Spinal cord (tissue), 10 donors: ENCODE measurements at places on chromosomes 16 and 17.

GRCh38 chr17:28735242-28735722 is 6.7 kb downstream of the NEK8 start:
- H3K27me3 ChIP-seq: no peaks in the 10 kb centered on the region
- peaks cover 15% of the 10 kb centered on the region for H3K36me3 ChIP-seq
- no peak overlapping the region for H3K4me3 ChIP-seq
- no peaks in the 10 kb centered on the region for H3K4me1 ChIP-seq

DNA sequence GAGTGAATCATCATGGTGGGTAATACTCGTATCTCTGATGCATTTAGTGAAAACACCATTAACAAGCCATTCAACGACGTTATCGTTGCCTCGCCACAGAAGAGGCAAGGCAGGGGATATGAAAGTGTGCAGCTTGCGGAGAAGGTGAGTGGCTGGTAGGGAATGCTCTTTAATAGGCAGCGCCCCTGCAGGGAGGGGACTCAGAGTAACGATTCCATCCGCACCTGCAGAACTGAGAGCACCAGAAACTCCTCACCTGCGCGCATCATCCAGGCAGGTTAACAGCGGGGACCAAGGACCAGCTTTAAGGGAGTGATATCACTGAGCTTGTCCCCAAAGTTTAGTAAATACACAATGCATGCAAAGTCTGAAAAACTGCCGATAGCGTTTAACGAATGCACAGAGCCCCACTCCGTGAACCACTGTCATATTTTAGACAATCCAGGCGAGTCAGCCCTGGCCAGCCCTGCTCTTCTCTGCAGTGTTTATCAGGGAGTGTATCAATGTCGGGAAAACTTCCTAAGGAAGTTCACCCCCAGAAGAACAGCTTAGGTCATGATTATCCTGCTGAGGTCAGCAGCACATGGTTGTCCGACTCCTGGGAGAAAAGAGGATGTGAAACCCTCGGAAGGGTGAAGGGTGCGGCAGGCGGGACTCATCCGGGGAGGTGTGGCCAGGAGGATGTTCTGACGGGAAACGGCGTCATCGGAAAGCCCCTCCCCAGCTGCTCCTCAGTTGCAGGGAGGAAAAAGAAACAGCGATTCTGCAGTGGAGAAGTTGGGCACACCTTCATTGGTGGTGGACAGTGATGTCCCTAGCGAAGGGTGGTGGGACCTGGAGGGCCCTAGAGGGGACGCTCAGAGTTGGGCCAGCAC is 68.5 kb upstream of the DNAH17 start:
- no peaks in the 10 kb centered on the region for H3K36me3 ChIP-seq
- H3K4me3 ChIP-seq: no peak overlapping the region
- DNase-seq: no peak
- H3K27ac ChIP-seq: no peak overlapping the region
- no peaks in the 10 kb centered on the region for H3K27me3 ChIP-seq

DNA sequence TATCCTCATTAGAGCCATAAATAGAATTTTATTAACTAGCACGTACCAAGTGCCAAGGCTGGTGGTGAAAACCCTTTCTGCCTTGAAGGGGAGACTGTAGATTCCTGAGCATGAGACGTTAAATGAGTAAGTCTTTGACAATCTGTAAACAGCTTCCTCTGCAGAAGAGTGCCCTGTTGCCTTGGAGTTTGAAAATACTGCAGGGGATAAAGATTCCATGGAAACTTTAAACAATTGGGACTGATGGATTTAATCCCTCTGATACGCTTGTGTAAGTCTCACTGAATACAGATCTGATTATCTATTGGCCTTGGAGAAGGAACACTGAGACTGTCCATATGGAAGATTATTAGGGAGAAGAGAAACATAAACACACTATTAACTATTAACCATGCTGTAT is 1053.4 kb upstream of the RBFOX1 start:
- DNase-seq: no peak
- no peaks in the 10 kb centered on the region for H3K36me3 ChIP-seq
- H3K4me1 ChIP-seq: no peaks in the 10 kb centered on the region
- no peak overlapping the region for H3K27ac ChIP-seq

DNA sequence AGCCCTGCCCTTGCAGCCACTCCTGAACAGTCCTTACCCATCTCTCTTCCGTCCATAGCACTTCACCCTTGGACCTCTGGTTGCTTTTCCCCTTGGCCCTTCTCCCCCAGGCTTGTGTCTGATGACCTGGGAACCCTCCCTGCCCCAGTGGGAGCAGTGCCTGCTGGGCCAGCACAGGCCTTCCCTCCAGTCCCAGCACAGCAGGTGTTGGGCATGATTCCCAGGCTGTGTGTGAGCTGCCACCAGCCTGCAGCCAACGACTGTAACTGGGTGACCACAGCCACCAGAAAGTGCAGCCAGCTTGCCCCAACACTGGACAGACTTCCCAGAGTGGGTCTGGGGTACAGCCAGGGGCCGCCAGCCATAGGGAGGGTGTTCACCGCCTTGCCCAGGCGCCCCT is 30.0 kb downstream of the CRAMP1 start:
- H3K36me3 ChIP-seq: peaks cover 88% of the 10 kb centered on the region
- no peak overlapping the region for H3K4me3 ChIP-seq
- no peaks in the 10 kb centered on the region for H3K4me1 ChIP-seq
- no peak overlapping the region for H3K27ac ChIP-seq

GRCh38 chr17:13002761-13003453 is 14.9 kb downstream of the ELAC2 start:
- H3K4me1 ChIP-seq: peaks cover 12% of the 10 kb centered on the region
- no peak overlapping the region for H3K4me3 ChIP-seq
- no peak overlapping the region for H3K27ac ChIP-seq

GRCh38 chr16:81403601-81404391 is 40.8 kb upstream of the CMIP start:
- H3K27ac ChIP-seq: no peak overlapping the region
- no peaks in the 10 kb centered on the region for H3K36me3 ChIP-seq

DNA sequence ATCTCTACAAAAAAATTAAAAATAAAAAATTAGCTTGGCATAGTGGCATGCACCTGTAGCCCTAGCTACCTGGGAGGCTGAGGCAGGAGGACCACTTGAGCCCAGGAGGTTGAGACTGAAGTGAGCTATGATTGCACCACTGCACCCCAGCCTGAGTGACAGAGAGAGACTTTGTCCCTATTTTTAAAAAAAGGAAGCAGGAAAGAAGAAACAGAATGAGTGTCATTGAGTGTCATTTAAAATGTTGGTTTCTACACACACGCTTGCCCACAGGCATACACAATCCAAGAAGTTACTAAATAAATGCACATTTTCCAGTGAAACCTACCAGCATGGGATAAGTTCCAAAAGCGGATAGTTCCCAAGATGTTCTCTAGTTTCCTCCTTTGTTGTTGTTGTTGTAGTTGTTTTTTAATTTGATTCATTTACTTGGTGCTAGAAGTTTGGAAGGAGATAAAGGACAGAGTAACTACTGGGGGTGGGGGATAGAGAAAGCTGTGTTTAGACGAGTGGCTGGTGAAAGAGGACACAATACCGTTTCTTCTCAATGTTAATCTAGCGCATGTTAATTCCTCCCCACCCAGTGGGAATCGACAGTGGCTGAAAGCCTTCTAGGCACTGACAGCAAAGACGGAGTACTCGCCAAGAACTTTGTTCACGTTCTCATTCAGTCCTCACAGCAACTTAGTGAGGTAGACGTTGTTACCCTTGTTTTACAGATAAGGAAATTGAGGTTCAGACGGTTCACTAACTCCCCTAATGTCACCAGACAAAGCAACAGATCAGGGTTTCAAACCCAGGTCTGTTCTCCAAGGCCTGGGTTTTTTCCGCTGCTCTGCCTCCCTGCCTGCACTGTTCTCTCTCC is 17.3 kb downstream of the MRPS23 start:
- H3K4me3 ChIP-seq: peak overlapping the region; percentile 34
- peaks cover 4% of the 10 kb centered on the region for H3K36me3 ChIP-seq
- peaks cover 6% of the 10 kb centered on the region for H3K27me3 ChIP-seq
- H3K27ac ChIP-seq: peak overlapping the region; percentile 71
- no peak for DNase-seq
- peaks cover 26% of the 10 kb centered on the region for H3K4me1 ChIP-seq

- no peak overlapping the region for H3K27ac ChIP-seq
- DNase-seq: no peak
- no peaks in the 10 kb centered on the region for H3K36me3 ChIP-seq
- H3K4me3 ChIP-seq: no peak overlapping the region
- peaks cover 4% of the 10 kb centered on the region for H3K4me1 ChIP-seq
- H3K27me3 ChIP-seq: no peaks in the 10 kb centered on the region
These were observed 595.4 kb downstream of the MAF start for GRCh38 chr16:79005096-79005495.

- peaks cover 24% of the 10 kb centered on the region for H3K4me1 ChIP-seq
- no peak overlapping the region for H3K4me3 ChIP-seq
- H3K27me3 ChIP-seq: no peaks in the 10 kb centered on the region
- DNase-seq: no peak
These were observed 6.1 kb upstream of the AXIN2 start for GRCh38 chr17:65567566-65567965.

DNA sequence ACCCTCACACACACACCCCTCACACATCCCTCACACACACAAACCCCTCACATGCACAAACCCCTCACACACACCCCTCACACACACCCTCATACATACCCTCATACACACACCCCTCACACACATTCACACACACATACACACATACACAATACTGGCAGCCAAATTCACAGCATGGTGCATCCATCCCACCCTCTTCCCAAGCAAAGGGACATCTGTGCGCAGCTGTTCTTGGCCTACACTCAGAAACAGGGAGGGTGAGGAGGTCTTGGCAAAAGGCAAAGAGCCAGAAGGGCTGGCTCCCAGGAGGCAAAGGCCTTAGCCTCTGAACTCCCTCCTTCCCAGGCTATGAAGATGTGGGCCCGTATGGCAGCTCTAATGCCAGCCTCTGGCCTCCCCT is 23.4 kb downstream of the C17orf67 start:
- no peak overlapping the region for H3K27ac ChIP-seq
- no peaks in the 10 kb centered on the region for H3K27me3 ChIP-seq
- H3K36me3 ChIP-seq: no peaks in the 10 kb centered on the region
- H3K4me3 ChIP-seq: no peak overlapping the region

- no peak overlapping the region for H3K27ac ChIP-seq
- H3K27me3 ChIP-seq: no peaks in the 10 kb centered on the region
- DNase-seq: no peak
- H3K4me3 ChIP-seq: no peak overlapping the region
- no peaks in the 10 kb centered on the region for H3K4me1 ChIP-seq
These were observed 6.2 kb upstream of the KRT12 start for GRCh38 chr17:40873255-40873654.

DNA sequence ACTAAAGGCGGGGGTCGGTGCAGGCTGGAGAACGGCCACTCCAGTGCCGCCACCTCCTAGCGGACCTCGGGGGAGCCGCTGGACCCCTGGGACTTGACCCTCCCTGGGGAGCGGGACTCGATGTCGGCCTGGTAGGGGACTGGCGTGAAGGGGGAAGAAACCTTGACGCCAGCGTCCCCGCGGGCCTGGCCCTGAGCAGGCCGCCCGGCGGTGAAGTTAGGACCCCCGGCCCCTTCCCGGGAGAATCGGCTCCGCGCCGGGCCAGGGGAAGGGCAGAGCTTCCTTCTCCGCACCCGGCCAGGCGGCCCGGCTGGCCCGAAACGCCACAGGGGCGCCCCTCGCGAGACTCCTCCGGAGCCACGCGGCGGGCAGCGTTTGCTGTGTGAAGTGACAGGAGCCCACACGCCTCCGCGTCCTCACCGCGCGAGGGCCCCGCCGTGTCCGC is 389 bp downstream of the DUS1L start:
- H3K27ac ChIP-seq: no peak overlapping the region
- peak overlapping the region; percentile 64 for H3K4me3 ChIP-seq
- H3K4me1 ChIP-seq: peaks cover 27% of the 10 kb centered on the region
- DNase-seq: no peak
- H3K27me3 ChIP-seq: no peaks in the 10 kb centered on the region

DNA sequence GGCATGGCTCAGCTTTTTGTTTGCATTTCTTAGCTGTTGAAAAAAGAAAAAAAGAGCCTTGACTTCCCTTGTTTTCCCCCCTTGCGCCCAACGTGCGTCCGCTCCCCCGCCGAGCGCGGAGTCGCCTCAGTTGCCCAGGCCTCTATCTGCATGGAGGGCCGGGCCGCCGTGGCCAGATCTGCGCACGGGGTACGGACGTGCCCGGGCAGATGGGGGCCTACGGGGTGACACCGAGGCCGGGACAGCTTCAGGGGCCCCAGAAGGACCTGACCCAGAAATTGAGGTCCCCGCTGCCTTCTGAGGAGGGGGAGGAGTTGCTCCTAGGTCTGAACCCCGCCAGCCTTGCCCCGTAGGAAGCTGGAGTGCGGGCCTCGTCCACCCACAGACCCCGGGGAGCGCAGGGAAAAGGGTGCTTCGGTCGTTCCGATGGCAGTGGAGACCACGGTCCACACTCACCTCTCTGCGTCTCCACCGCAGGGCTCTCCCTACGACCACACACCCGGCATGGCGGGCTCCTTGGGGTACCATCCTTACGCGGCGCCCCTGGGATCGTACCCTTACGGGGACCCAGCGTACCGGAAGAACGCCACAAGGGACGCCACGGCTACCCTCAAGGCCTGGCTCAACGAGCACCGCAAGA is 1.5 kb downstream of the IRX5 start:
- no peak overlapping the region for H3K27ac ChIP-seq
- H3K4me3 ChIP-seq: peak overlapping the region; percentile 41
- peaks cover 13% of the 10 kb centered on the region for H3K36me3 ChIP-seq
- no peak for DNase-seq
- H3K4me1 ChIP-seq: peaks cover 53% of the 10 kb centered on the region

GRCh38 chr16:85168732-85169256 is 56.5 kb upstream of the CIBAR2 start:
- peaks cover 76% of the 10 kb centered on the region for H3K4me1 ChIP-seq
- H3K4me3 ChIP-seq: peak overlapping the region; percentile 45
- H3K27ac ChIP-seq: no peak overlapping the region
- peaks cover 12% of the 10 kb centered on the region for H3K36me3 ChIP-seq
- no peak for DNase-seq
- peaks cover 20% of the 10 kb centered on the region for H3K27me3 ChIP-seq

DNA sequence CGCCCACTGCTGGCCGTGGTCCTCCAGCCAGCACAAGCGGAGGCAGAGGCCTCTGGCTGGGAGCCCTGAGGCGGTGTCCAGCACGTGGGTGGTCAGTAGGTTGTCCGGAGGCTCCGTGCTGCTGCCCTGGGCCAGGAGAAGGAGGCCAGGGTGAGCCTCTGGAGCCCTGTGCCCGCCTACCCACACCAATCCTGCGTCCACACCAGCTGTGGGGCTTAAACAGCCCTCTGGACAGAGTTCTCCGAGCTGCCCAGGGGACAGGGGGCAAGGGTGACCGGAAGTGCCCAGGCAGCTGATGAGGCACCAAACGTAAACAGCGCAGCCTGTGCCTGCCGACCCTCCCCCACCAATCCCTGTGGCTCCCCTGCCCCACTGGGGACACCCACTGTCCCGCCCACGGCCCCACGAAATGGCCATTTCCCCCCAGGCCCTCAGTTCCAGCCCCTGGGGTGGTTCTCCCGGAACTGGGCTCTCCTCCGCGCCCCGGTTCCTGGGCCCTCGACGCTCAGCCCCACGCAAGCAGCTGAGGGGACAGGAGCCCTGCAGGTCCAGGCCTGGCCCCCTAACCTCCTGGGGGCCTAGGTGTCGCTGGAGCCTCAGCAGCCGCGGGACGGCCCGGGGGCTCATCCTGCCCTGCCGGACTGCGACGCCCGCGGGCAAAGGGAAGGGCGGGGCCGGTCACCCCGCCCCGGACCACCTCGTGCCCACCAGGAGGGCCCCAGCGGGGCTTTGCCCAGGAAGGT is 27.9 kb upstream of the DBNDD1 start:
- peaks cover 2% of the 10 kb centered on the region for H3K27me3 ChIP-seq
- H3K36me3 ChIP-seq: peaks cover 24% of the 10 kb centered on the region
- H3K4me1 ChIP-seq: peaks cover 20% of the 10 kb centered on the region
- H3K4me3 ChIP-seq: peak overlapping the region; percentile 28
- DNase-seq: no peak
- H3K27ac ChIP-seq: no peak overlapping the region

GRCh38 chr17:8345052-8345690 is 5.5 kb downstream of the ODF4 start:
- H3K36me3 ChIP-seq: no peaks in the 10 kb centered on the region
- peaks cover 20% of the 10 kb centered on the region for H3K27me3 ChIP-seq
- H3K27ac ChIP-seq: no peak overlapping the region
